ENCODE measurements at places on chromosomes 3 and 15. TPM values are rescaled to one million over a fixed set of nuclear protein-coding genes. Genes with fewer than 3 reads are reported as not detected.

The SPINT1 gene
- 232 TPM for total RNA-seq

The HHATL gene
- 0.35 TPM for total RNA-seq

DNA sequence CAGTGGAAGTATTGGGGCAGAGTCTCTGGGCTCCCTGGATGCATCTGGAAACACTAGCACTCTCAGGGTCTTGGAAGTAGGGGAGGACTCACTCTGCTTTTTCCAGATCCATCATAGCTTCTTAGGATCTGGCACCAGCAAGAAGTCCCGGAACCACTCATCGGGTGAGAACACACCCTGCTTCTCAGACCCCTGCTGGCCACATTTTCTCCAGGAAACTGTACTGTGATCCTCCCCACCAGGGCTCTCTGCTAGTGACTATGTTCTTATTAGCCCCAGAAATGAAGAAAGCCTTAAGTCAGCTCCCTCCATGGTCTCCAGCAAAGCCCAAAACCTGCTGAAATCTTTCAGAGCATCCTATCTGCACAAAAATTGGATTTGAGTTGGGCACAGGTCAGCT, 197.3 kb upstream of the GADL1 start:
- no peak for DNase-seq

- no peak for DNase-seq
These were observed 356.5 kb upstream of the IL12A start for GRCh38 chr3:159632128-159632527.

DNA sequence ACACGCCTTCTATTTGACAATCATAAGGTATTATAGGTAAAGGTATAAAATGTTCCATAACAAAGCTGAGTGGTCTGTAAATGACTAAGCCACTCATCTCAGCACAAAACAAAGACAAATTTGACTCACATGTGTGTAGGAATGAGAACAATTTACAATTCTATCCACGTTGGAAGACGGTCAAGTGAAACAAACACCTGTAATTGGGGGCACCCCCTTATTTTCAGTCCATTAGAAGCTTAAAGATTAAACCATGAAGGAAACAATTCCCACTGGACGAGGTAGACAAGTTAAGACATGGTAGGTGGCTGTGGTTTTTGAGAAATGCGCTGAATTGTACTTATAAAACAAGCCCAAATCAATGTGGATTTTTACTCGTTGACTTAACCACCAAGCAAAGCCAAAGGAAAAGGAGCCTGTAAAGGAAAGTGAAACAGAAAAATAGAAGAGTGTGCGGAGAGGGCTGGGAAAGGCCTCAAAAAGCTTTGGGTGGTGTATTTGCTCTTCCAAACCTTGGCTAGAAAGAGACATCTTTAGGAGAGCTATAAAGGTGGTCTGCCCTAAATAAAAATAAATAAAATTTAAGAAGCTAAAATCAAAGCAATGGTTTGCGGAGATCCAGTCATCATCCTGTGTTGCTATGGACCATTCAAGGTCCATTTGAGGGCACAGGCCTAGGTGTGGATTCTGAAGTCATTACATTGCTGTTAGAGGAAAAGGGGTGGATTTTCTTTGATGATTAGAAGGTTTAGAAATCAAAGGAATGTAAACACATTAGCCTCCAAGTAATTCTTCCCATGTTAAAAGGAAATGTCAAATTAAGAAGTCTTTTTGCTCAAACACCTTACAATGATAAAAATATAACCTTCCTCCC, 135.0 kb downstream of the TFG start:
- no peak for DNase-seq

DNA sequence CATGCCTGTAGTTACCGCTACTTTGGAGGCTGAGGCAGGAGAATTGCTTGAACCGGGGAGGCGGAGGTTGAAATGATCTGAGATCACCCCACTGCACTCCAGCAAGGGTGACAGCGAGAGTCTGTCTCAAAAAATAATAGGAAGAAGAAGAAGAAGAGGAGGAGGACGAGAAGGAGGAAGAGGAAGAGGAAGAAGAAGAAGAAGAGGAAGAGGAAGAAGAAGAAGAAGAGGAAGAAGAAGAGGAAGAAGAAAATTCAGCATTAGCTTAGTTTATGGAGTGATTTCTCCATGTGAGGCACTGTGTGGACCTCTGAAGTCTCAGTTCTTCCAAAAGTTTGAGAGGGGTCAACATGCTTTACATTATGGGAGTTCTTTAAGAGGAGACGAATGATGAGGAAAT, 17.4 kb upstream of the MEGF11 start:
- DNase-seq, result no peak

DNA sequence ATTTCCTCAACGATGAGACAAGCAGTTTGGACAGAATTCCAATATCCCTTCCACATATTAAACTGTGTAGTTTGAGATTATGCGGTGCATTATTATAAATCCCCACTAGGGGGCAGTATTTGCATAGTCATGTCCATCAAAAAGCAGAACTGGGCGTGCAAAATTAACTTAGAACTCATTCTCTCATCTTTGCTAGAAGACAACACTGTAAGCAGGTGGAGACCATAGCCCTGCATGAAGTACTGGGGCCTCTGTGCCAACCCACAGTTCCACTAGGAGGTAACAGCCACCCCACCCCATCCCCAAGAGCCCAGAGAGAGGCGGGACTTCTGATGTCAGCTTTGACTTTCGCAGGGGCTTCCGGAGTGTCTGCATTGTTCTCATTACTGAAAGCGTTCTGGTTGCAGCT, 106.6 kb upstream of the TMC3 start:
- DNase-seq, result peak; percentile 43

The SEMA5B gene
- total RNA-seq, result 1.7 TPM

DNA sequence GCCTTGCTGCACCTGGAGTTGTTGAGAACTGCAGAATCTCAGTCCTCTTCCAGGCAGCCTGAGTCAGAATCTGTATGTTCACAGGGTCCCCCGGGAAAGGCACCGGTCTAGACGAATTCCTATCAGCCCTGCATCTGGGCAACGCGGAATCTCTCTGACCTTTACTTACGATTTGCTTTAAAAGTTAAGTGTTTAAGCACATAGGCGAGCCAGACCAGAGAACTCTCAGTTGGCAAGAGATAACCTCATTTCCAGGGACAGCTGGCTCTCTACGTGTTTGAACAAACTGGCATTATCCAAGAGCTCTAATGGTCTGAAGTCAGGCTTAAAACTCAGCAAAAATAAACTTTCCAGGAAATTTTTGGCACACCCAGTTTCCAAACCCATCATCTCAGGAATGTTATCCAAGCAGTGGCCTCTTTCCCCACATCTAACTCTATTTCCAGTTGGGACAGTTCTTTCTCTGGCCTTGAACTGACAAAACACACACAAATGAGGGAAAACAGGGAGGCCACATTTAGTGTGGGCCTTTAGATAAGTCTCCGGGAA, 53.4 kb downstream of the HES1 start:
- no peak for DNase-seq

The FETUB gene
- not detected for total RNA-seq

The PPP4R2 gene
- total RNA-seq, result 69.1 TPM

- DNase-seq, result no peak
These were observed 71.2 kb downstream of the CYP19A1 start for GRCh38 chr15:51267051-51267702.

- no peak for DNase-seq
These were observed 497.7 kb downstream of the OCA2 start for GRCh38 chr15:27601239-27601960.

DNA sequence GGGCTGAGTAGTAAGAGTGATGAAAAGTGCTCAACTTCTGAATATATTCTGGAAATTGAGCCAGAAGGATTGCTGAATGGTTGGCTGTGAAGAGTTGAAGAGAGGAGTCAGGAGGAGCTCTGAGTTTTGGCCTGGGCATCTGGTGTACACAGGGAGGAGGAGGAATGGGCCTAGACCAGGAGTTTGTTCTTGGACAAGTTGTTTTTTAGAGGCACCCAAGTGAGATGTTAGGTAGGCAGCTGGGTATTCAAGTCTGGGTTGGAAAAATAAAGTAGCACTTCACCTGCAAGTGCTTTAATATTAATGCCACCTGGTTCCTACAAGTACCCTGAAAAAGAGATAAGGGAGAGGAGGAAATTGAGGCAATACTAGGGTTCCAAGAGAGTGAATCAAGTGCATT, 14.7 kb downstream of the BSN start:
- no peak for DNase-seq

The SPINK8 gene
- not detected for total RNA-seq

- no peak for DNase-seq
These were observed 94.4 kb downstream of the TJP1 start for GRCh38 chr15:29727871-29728270.

DNA sequence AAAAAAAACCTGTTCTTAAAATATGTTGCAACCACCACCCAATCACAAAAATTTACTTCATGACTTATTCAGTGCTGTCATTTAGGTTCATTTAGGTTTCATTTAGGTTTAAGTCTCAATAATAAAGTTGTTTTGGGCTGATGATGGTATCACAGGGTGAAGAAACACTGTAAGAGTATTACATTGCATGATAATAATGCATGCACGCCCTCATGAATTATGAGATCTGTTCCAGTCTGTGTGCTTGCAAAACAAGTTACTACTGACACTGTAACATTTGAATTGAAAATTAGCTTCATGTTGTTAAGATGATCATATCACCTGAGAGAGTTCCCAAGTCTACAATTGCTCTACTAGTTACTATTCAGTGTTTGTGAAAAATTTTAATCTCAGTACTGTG, at the start of gene AADACL2:
Gene AADACL2, plus strand, starts transcription at position 315 of the 400 bp plus-strand sequence. CDS start 109 bp downstream, outside the sequence.
- no peak for DNase-seq

DNA sequence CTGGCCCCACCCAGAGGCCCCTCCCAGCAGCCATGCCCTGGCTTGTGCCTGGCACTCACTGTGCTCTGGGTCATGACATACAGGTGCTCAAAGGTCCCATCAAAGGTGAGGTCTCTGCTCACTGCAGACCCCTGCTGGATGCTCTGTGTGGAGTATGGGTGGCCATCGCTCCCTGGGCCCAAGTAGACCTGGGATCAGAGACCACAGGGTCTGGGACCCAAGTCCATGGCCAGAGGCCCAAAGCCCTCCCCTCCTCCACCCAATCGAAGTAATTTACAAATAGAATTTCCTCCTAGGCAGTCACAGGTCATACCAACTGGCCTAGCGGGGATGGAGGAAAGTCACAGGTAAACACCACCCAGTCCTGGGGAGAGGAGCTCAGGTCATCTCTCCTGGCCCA, 7.6 kb downstream of the PLXNB1 start:
- DNase-seq, result no peak

The PRR20G gene
- not detected for total RNA-seq

- peak; percentile 91 for DNase-seq
These were observed at the start of gene SMAD3 for GRCh38 chr15:67065531-67066005. Gene SMAD3, plus strand, starts transcription at chr15:67065602. Its CDS starts 553 bp downstream, at chr15:67066155.

DNA sequence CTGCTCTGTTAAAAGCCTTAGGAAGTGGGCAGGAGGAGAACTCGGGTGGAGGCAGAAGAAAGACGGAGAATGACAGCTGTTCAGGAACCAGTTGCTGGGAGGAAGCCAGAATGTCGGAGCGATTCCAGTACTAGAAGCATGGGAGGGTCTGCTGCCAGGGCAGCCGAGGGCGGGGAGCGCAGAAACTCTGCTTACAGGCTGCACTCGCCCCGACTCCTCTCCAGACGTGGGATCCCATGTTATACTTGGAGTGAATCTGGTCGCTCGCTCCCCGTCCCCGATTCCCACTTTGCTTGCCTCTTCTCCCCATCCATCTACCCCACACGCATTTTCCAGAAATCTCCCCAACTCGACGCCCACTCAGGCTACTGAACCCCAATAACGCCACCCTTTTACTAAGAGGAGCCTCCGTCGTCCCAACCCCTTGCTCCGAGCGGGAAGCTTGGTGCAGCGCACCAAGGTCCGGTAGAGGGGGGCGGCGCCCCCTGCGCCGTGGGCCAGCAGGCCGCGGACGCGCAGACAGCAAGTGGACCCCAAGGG, 665 bp downstream of the GATM start:
- DNase-seq, result no peak

DNA sequence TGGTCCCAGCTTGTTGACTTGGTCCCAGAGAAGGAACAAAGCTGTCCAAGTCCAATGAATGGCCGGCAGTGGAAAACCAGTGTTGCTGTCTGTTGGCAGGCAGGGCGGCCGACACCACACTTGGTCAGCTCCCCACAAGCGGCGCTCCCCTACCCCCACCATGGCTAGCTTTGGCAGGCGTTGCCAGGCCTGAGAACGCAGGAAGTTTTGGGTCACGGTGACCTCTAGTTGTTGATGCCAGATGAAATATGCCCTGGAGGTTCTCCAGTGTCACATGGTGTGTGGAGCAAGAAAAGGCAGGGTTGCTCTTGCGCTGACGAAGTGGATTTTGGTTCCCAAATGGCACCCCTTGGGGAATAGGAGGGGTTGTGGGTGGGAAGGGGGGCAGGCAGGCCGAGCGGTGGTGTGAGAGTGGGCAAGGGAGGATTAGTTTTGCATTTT, 72.7 kb upstream of the TPRG1 start:
- peak; percentile 34 for DNase-seq

DNA sequence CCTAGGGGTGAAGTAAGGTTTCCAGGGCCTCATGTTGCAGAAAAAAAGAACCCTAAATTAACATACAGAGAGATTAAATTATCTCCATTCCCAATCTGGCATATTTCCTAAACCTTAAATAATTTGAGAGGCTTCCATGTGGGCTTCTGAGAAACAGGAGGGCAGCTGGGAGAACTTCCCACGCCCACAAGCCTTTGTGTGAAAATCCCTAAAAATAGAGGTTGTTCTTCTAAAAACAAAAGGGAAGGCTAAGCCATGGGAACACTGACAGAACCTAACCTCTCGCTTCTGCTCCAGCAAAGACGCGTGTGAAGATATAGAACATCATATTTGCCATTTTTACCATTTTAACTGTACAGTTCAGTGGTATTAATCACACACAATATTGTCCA, 812 bp upstream of the SLC12A8 start:
- no peak for DNase-seq

The ADPRH gene
- 9.5 TPM for total RNA-seq

DNA sequence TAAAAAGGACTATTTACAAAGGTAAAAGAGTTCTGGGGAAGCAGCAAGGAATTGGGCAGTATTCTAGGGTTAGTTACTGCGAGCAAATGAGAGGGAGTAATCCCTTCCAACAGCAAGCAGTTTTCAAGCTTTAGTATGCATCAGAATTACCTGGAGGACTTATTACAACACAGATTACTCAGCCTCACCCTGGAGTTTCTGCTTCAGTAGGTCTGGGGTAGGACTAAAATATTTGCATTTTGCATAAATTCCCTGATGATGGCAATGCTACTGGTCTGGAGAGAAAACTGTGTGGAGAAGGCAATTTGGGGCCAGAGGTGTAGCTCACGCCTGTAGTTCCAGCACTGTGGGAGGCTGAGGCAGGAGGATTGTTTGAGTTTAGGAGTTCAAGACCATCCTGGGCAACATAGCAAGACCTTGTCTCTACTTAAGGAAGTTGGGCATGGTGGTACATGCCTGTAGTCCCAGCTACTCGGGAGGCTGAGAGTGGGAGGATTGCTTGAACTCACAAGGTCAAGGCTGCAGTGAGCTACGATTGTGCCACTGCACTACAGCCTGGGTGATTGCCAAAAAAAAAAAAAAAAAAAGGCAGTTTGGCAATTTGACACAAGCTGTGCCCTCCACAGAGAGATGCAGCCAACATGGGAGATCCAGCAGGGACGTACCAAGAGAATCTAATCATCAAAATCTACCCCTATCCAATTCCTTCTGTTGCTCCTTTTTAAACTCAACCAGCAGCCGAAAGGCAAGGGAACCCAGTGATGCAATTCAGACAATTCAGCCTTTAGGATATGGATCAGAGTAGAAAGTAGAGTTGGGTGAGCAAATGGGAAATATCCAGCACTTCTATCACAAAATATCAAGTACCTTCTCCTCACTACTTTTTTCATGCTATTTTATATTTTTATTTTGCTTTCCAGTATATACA, 27.1 kb upstream of the AP4E1 start:
- DNase-seq, result no peak

GRCh38 chr15:50871832-50872231, 36.7 kb upstream of the AP4E1 start:
- DNase-seq, result no peak

- DNase-seq, result no peak
These were observed 38.3 kb upstream of the WNT5A start for GRCh38 chr3:55525436-55525835.

GRCh38 chr15:51094606-51095569, at the start of gene TNFAIP8L3:
Gene TNFAIP8L3, minus strand, starts transcription at chr15:51094906. Its CDS starts 311 bp downstream, at chr15:51094595.
- no peak for DNase-seq

All from mucosa of gallbladder (tissue), 1 donor.